ENCODE measurements at places on chromosomes 7 and 10.

DNA sequence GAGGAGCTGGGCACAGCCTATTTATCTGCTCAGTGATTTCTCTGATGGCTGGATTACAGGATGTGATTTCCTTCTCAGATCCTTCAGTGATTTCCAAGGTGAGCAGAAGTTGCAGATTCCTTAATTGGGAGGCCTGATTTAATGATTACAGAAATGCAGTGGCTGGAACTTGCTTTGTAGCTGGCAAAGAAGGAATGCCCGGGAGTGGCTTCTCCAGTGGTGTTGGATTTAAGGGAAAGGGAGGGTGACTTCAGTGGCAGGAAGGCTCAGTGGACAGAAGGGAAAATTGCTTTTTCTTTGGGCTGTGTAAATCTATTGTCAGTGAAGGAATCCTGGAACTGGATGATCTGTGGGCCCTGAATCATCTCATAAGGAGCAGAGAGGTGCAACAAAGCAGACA lies 5.1 kb downstream of the SORCS3 start:
- DNase-seq = no peak

- DNase-seq = peak; percentile 99
Observed at GRCh38 chr10:12419262-12419847, 70.0 kb downstream of the CAMK1D start.

DNA sequence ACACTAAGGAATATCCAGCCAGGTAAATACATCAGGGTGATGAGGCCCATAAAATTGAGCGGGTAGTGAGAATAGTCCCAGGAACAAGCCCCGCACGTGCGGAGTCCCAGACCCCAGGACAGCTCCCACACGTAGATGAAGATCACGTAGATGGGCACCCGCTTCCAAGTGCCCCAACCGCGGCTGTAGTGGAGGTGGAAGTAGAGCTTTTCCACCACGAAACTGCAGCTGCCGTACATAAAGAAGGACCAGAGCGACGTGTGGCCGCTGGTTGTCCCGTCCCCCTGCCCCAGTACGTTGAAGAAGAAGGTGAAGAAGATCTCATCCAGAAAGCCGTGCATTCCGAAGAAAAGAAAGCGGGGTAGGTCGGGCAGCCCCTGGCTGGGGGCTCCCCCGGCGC lies 948 bp downstream of the TMEM229A start:
- no peak for DNase-seq

DNA sequence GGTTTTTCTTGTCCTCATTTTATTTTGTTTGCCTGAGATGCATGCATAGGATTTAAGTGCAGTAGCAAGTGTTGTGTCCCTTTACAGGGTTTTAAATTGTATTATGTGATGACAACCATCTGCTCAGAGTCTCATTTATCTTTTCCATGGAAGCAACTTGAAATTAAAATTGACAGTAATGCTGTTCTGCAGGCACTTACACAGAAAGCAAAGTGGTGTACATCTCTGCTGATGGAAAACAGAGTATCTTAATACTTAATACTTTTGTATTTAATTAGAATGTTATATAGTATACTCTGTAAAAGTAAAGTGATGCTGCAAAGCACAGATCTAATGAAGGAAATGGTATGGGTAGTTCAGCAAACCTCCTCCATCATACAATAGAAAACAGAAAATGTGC lies 482.9 kb downstream of the POM121L12 start:
- DNase-seq = no peak

GRCh38 chr7:129665013-129665401 lies 53.5 kb downstream of the NRF1 start:
- peak; percentile 97 for DNase-seq

DNA sequence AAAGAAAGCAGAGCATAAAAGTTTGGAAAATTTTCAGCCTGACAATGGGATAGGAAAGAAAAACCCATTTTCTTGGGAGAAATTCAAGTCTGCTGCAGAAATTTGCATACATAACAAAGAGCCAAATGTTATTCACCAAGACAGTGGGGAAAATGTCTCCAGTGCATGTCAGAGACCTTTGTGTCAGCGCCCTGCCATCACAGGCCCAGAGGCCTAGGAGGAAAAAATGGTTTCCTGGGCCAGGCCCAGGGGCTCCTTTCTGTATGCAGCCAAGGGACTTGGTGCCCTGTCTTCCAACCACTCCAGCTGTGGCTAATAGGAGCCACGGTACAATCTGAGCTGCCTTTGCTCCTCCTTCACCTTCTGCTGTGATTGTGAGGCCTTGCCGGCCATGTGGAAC lies 189.1 kb upstream of the PITRM1 start:
- no peak for DNase-seq

GRCh38 chr10:14156104-14156503 lies 174.6 kb downstream of the FRMD4A start:
- DNase-seq = no peak

- peak; percentile 78 for DNase-seq
Observed at GRCh38 chr10:103676851-103677417, 178.4 kb downstream of the SH3PXD2A start.

DNA sequence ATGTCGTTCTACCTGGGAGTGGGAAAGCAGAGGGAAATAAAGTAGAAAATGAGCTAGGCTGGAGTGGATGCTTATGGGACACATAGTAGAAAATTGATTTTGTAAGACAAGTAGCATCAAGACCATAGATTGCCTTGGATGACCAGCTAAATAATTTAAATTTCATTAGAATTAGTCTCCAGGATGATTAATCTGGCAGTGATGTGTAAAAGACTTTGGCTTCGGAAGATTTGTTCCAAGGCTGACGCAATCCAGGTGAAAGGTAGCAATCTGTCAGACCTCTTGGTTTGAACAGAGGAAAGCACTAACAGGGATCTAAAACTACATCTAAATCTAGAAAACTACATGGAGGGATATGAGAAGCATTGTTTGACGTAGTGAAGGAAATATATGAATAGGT lies 236.5 kb downstream of the ARL4A start:
- DNase-seq = no peak

DNA sequence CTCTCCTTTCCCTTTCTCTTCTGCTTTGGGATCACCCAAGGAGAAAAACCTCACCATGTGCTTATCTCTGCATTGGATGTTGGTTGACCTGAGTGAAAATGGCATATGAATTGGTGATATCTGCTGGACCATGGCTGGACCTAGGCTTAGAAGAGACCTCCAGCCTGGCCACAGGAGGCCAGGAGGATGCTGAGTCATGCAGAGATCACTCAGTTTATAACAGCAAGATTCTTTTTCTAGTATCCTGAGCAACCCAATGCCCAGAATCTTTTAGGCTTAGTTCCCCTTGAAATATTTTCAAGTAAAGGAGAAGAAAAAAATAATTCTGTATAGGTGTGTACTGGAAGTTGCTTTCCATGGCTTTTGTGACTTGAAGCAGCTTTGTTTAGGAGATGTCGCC lies 236.3 kb downstream of the KLF6 start:
- peak; percentile 53 for DNase-seq

DNA sequence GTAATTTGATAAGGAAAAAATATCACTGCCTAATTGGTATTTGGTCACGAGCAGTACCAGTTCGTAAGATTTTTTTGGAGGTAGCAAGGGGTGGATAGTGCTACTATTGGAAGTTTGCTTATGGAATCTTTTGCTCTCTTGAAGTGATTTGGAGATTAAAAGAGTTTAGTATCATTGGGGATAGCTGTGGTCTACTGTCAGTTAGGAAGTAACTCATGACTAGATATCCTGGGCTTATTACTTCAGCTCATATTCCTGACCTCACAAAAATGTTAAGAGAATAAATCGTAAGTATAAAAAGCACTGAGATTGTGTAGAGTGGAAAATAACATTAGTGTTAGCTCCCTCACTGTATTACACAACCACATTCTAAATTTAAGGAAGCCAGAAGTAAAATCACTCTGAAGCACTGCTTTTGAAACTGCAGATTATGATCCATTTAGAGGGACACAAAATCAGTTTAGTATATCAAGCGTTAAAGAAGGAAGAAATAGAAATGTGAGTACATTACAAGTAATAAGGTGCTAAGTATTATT lies 22.6 kb downstream of the SGPL1 start:
- no peak for DNase-seq
